ENCODE measurements at places on chromosomes 11 and 22. TPM values are rescaled to one million over a fixed set of nuclear protein-coding genes. Genes with fewer than 3 reads are reported as not detected.

The CECR2 gene
- 0.75 TPM for total RNA-seq

The KCNK7 gene
- 1.5 TPM for total RNA-seq

The SLC6A5 gene
- total RNA-seq = not detected

The HOATZ gene
- total RNA-seq = not detected

The MMP1 gene
- total RNA-seq = not detected

The ZNF215 gene
- 0.36 TPM for total RNA-seq

The BTBD18 gene
- total RNA-seq = not detected

The CNTN5 gene
- not detected for total RNA-seq

The PIWIL4 gene
- total RNA-seq = 2.8 TPM

The BDNF gene
- 0.19 TPM for total RNA-seq

The CARD18 gene
- total RNA-seq = not detected

The MS4A6E gene
- total RNA-seq = not detected

The ART1 gene
- total RNA-seq = not detected

The PDE2A gene
- 339 TPM for total RNA-seq

The CCDC116 gene
- 0.36 TPM for total RNA-seq

The SMIM35 gene
- total RNA-seq = not detected
